ENCODE measurements at places on chromosomes 13 and 19.

DNA sequence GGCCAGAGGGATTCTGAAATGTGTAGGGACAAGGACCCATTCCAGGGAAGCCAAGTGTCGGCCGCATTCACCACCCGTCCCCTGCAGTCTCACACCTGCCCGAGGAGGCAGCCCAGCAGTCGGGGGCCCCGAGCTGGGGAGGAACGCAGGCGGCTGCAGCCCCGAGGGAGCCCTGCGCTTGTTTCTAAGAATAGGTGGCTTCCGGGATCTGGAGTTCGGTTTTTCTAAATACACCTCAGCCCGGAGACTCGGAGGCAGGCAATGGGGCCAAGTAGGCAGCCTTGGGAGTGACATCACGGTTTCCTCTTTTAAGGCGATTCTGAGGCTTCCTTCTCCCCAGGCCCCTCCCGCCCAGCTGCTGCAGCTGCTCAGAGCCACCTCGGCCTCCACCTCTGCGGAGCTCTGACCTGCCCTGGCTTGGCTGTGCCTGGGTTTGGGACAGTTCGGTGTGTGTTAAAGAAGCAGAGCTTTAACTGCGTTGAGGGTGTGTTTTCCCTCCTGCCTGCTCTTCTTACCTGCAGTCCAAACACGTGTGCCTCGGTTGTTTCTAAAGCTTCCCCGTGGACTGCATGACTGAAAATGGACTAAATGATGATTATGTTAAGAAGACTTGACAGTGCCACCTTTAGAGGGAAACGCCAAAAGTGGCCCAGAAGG is 80.5 kb downstream of the COL4A2 start:
- no peak for DNase-seq

GRCh38 chr19:58170860-58171259 is 12.0 kb upstream of the ZNF274 start:
- DNase-seq, result no peak

DNA sequence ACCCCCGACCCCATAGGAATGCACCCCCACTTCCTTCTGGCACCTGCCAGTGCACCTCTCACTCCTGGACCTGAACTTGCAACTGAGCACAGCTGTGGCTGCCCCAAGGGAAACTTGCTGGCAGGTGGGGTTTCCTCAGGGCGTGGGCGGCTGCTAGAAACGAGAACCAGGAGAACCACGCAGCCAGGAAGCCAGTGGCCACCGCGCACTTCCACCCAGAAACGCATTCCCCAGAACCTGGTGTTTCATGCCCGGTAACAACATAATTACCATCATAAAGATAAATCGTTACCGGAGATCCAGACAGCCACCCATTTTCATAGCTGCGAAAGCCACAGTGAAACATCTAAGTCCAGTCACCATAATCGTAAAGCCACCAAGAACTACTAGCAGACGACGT is 75.2 kb upstream of the C13orf46 start:
- peak; percentile 44 for DNase-seq

GRCh38 chr13:26562512-26562890 is 5.0 kb downstream of the WASF3 start:
- DNase-seq, result no peak

- peak; percentile 32 for DNase-seq
These were observed 16.2 kb downstream of the CCDC97 start for GRCh38 chr19:41325947-41326706.

DNA sequence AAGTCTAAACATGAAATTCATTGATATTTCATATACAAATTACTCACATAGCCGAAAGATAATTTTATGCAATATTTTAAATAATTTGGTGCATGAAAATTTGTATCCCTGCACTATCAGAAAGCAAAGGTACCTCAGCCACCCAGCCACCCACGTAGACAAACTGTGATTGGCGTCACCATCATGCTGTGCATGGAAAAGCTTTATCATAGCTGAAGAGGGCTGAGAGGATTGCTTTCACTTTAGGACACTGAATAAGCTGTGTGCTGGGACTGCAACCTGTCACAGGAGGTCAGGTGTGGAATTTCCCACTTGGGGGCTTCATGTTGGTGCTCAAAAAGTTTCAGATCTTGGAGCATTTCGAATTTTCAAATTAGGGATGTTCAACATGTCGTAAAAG is 96.3 kb downstream of the MYCBP2 start:
- peak; percentile 10 for DNase-seq

- DNase-seq, result no peak
These were observed 626 bp upstream of the BCL3 start for GRCh38 chr19:44747739-44748425.

GRCh38 chr13:80603351-80603750 is 262.4 kb upstream of the SPRY2 start:
- DNase-seq, result no peak

DNA sequence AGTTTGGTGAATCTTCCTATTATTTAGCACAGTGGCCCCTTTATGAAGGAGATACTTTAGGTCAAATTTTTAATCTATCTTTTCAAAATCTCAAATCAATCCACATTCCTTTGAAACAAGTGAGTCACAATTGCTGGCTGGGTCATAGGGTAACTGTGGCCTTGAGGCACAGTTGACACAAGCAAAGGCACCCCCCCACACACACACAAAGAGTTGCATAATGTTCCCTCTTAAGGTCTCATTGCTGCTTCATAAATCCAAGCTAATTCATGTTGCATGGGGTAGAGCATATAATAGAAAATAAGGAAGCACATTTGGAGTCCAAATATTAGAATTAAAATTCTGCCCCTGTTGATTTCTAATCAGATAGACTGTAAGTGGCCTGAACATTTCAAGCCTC is 171.5 kb downstream of the DLEU7 start:
- DNase-seq, result no peak

DNA sequence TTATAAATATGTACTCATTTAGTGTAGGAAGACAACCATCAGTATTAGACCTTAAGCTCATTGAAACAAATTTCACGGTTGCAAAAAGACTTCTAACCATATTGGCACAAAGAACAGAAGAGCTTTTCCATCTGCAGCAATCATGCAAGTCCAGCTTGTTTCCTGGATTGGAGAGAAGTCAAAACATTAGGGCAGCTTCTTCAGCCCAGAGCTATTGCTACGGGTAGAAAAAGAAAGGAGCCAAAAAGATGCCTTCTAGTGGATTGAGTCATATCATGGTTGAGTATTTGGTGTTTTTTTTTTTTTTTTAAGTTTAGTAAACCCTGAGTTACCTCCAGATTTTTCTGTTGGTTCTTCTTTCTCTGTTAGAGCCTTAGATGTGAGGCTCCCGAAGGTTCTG is 99.8 kb downstream of the WDFY2 start:
- no peak for DNase-seq

- peak; percentile 46 for DNase-seq
These were observed 5.3 kb upstream of the GPR4 start for GRCh38 chr19:45607071-45608029.

DNA sequence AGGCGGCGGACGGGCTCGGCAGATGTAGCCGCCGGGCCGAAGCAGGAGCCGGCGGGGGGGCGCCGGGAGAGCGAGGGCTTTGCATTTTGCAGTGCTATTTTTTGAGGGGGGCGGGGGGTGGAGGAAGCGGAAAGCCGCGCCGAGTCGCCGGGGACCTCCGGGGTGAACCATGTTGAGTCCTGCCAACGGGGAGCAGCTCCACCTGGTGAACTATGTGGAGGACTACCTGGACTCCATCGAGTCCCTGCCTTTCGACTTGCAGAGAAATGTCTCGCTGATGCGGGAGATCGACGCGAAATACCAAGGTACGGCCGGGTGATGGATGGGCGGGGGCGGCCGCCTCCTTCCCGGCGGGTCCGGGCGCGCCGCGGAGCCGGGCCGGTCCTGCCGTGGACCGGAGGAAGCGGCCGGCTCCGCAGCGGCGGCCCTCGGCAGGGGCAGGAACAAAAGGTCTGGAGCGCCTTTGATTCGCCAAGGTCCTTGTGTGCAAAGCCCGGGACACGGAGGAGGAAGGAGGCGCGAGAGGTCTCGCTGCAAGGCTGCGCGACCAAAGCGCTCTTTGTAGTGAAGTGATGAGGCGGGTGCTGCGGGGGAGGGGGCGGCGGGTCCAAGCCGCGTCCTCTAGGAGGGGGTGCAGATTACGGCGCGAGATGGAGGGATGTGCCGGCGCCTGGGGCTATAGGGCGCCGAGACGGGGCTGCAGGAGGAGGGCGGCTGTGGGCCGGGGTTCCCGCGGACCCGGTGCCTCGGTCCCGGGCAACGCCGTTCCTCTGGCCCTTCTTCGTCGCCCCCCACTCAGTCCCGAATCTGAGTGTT is 689 bp downstream of the ING1 start:
- peak; percentile 83 for DNase-seq

DNA sequence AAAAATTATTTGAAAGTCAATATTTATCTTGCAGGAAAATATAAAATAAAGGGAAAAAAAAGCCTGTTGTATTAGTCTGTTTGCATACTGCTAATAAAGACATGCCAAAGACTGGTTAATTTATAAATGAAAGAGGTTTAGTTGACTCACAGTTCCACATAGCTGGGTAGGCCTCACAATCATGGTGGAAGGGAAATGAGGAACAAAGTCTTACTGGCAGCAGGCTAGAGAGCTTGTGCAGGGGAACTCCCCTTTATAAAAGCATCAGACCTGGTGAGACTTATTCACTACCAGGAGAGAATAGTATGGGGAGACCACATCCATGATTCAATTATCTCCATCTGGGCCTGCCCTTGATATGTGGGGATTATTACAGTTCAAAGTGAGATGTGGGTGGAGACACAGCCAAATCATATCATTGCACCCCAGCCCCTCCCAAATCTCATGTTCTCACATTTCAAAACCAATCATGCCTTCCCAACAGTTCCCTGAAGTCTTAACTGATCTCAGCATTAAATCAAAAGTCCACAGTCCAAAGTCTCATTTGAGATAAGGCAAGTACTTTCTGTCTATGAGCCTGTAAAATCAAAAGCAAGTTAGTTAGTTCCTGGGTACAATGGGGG is 1416.5 kb upstream of the SPRY2 start:
- no peak for DNase-seq

- DNase-seq, result peak; percentile 73
These were observed 14.4 kb downstream of the LEUTX start for GRCh38 chr19:39792999-39793546.

GRCh38 chr13:42750794-42751193 is 30.6 kb upstream of the FAM216B start:
- no peak for DNase-seq

DNA sequence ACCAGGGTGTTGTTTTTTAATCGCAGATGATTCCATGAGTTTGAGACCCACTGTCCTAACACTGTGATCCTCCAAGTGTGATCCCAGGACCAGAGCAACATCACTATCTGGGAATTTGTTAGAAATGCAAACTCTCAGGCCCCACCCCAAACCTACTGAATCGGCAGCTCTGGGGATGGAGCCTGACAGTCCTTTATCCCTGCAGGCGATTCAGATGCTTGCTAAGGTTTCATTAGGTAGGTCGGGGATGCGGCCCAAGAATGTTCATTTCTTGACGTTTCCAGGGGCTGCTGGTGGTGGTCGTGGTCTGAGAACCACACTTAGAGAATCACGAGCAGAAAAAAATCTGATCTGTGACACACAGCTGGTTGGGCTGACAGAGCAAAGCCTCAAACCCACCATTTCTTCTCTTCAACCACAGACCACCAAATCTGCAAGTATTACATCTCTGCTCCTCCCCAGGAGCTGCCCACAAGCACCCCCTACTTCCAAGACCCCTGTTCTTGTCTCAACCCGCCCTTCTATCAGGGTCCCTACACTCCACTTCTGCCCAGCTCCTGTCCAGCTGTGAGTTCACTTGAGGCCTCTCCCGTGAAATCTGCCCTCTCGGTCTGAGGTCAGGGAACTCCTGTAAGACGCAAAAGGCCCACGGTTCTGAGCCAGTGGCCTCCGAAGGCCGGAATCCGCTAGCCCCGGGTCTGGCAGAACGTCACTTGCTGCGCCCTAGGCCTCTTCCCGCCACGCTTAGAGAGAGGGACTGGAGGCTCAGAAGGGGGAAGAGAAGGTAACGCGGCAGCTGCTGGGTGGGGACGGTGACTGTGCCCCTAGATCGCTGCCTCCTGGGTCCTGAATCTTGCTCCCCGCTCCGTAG is 1.1 kb upstream of the FARP1 start:
- DNase-seq, result no peak

GRCh38 chr13:76672420-76672819 is 213.8 kb downstream of the KCTD12 start:
- no peak for DNase-seq

- no peak for DNase-seq
These were observed 77.2 kb upstream of the PABPC3 start for GRCh38 chr13:25018729-25019115.

- DNase-seq, result no peak
These were observed 55.6 kb downstream of the TMED1 start for GRCh38 chr19:10780368-10780767.

- no peak for DNase-seq
These were observed 234.7 kb downstream of the NHLRC3 start for GRCh38 chr13:39272994-39273393.

DNA sequence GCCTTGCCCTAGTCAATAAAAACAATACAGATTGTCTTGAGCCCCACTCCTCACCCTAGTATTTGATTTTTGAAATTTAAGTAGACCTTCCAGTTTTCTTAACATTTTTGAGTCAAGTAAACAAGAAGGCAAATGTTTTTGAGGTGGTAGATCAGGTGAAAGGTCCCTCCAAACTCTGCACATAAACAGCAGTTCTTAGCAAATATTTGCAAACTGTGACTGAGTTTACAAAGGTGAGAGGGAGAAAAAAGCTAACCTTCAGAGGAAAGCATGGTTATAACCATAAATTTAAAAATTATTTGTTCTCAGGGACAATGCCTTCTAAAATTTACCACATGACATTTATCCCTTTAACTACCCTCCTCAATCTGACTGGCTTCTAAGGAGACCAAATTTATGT is 84.6 kb upstream of the PCDH17 start:
- no peak for DNase-seq

- no peak for DNase-seq
These were observed 262.7 kb downstream of the DNAJC15 start for GRCh38 chr13:43285933-43286597.

GRCh38 chr13:112733661-112734379 is 44.0 kb downstream of the ATP11A start:
- DNase-seq, result no peak
